ENCODE measurements at places on chromosomes 1 and 21. TPM values are rescaled to one million over a fixed set of nuclear protein-coding genes. Genes with fewer than 3 reads are reported as not detected.

SETD4 gene
- total RNA-seq, result 9.7 TPM

VANGL1 gene
- total RNA-seq, result 6.5 TPM

NFASC gene
- total RNA-seq, result 32.7 TPM

FOXO6 gene
- total RNA-seq, result not detected

NUCKS1 gene
- total RNA-seq, result 89.7 TPM

TCHHL1 gene
- total RNA-seq, result not detected

ADGRB2 gene
- 7.0 TPM for total RNA-seq

TAF5L gene
- total RNA-seq, result 14.1 TPM

LCE1C gene
- total RNA-seq, result not detected

AMY1C gene
- total RNA-seq, result not detected

ERICH3 gene
- total RNA-seq, result not detected

ZNF692 gene
- 7.3 TPM for total RNA-seq

SHISAL2A gene
- total RNA-seq, result not detected
